ENCODE measurements at places on chromosomes 5 and 9.

- no peak for DNase-seq
Observed at GRCh38 chr5:64654561-64654938, 35.8 kb upstream of the SHISAL2B start.

- no peak for DNase-seq
Observed at GRCh38 chr5:3098821-3099220, 347.3 kb upstream of the IRX2 start.

DNA sequence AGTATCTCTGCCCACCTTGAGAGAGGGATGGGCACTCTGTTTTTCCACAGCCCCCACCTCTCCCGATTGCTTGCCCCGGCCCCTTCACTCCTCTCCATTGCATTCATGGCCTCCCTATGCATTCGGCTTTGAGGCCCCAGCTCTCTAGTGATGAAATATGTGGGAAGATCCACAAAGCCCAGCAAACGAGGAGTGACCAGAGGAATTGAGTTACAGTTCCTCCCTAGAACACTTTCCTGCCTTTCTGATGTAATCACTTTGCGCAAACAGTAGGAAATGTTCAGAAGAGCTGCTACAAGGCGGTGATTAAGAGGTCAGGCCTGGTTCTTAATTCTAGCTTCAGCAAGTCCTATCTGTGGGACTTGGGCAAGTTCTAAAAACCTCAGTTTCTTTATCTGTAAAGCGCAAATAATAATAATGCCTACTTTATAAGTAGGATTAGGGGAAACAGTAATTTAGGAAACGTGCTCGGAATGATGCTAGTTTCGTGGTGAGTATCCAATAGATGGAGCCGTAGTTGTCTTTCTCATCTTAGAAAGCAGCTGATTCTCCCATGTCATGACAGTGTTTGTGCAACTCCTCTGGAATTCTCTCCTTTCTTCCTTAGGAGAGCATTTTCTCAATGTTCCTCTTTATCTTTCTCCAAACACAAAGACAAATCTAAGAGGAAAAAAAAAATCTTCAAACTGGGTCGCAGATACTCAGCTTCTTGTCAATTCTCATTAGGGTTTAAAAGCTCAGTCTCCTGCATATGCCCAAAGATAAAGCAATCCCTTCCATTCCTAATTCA is 99.5 kb upstream of the MSX2 start:
- DNase-seq, result no peak

- no peak for DNase-seq
Observed at GRCh38 chr9:68749135-68749534, 44.1 kb downstream of the PIP5K1B start.

GRCh38 chr5:73922875-73923557 is 297.0 kb downstream of the ARHGEF28 start:
- no peak for DNase-seq

DNA sequence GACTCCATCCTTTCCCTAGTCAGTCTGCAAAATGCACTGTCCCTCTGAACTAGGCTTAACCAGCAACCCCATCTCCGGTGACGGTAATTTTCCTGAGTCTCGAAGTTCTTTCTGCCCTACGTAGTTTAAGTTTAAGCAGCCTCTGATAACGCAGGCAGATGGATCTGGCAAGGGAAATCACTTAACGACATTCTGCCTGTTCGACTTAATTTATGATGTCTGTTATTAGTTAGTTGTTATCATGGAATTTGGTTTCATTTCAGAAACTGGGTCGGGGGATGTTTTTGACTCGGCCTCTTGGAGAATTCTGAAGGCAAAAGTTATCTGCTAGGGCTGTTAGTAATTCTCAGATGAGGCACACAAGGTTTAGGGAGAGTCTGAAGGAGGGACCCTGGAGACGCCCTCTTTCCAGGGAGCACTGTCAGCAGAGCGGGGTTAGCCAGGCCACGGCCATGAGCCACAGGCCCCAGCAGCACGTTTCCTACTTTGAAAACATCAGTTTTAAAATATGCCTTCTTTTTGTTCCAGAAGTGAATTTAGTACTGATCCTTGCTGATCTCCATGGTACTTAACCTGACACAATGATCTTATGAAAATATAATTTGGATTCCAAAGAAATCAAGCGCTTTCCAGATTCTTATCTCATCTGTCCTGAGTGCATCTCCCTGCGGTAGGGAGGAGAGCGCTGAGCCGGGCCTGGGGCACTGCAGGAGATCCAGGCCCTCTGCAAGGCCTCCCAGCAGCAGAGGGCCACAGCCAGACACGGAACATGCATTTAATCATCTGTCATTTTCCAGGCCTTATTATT is 171.0 kb upstream of the OTULINL start:
- no peak for DNase-seq

- no peak for DNase-seq
Observed at GRCh38 chr5:38911933-38912332, 66.1 kb downstream of the OSMR start.

GRCh38 chr9:126591922-126592321 is 21.8 kb upstream of the LMX1B start:
- no peak for DNase-seq

GRCh38 chr5:74623748-74624408 is 16.6 kb downstream of the ENC1 start:
- no peak for DNase-seq

- DNase-seq, result no peak
Observed at GRCh38 chr9:21689854-21690253, 112.6 kb upstream of the MTAP start.

Data from stimulated activated CD8-positive, alpha-beta memory T cell treated with anti-CD3 and anti-CD28 coated beads, Interleukin-4, amount 100 ng/mL, for 1 hour (primary cell).